ENCODE measurements at places on chromosomes 5 and 9. TPM values are rescaled to one million over a fixed set of nuclear protein-coding genes. Genes with fewer than 3 reads are reported as not detected.
A peak's percentile ranks its signal among the peaks of the same experiment; 100 is the strongest.

HEMGN gene
- 0.30 TPM for total RNA-seq

CDX1 gene
- total RNA-seq = not detected

CTXN3 gene
- total RNA-seq = not detected

PTPRD gene
- not detected for total RNA-seq

GALNT12 gene
- 11.5 TPM for total RNA-seq

GLRA1 gene
- total RNA-seq = not detected

HRH2 gene
- total RNA-seq = 3.4 TPM

BTNL3 gene
- total RNA-seq = not detected

PTGER4 gene
- 352 TPM for total RNA-seq

ELAVL2 gene
- total RNA-seq = not detected

TPM2 gene
- 63.5 TPM for total RNA-seq

DNA sequence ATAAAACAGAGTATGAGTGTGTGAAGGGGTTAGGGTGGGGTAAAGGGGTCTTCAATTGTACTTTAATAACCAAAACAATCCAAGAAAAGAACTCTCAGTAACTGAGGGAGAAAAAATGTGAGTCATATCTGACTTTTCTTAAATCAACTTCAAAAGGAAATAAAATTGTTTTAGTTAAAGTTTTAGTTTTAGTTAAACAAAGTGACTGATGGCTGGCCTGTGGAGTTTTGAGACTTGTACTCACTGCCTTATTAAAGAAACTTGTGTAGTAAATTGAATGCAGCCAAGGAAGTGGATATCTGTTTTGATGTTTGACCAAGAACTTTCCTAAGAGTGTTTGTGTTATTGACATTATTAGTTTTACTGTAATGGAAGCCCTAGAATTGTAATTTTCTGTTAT lies 2032.6 kb downstream of the MAT2B start:
- no peak for DNase-seq

DNA sequence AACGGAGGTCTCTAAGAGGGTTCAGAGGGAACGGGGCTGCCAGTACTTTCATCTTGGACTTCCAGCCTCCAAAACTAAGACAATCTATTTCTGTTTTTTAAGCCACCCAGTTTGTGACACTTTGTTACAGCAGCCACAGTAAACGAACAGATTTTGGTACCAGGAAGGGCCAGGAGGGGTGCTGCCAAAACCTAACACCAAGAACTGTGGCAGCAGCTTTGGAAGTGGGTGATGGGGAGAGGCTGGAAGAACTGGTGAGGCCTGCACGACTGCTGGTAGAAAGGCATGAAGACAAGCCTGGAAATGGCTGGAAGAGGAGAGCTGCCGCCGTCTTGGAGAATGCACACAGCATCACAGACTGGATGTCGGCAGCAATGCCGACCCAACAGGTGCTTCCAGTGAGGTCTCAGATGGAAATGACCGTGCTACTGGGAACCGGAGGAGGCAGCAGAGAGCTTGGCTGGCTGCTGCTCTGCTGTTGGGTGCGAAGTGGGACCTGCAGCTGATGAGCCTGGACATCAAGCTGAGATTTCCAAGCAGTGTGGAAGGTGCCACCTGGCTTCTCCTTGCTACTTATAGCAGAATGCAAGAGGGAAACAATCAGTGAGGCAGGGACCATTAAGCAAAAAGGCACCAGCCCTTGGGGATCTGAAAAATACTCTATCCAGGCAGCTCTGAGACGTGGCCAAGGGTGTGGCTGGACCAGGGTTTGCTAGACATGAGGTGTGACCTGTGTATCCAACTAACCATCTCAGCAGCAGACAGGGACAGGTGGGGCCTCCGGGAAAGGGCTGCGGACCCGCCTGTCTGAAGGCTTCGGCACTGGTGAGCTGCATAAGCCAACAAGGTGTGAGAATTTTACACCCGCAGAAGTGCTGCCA lies 4.7 kb upstream of the TMEM210 start:
- DNase-seq = no peak

DNA sequence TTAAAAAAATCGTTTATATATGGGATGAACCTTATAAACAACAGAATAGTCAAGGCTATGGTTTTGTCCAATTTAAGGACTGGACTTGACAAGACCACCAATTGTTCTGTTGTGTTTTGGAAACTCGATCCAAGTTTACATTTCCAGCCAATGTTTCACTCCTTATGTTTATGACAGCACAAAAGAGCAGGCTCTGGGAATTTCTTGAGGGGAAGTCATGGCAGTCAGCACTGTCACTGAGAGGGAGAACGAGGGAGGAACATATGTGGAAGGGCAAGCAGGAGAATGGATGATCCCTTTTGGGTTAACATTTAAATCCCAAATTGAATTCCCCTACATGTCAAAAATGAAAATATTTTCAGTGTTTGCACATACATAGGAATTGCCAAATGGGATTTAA lies 292.5 kb downstream of the MARCHF11 start:
- no peak for DNase-seq

- no peak for DNase-seq
Observed at GRCh38 chr5:116360008-116360853, 214.4 kb downstream of the SEMA6A start.

GRCh38 chr9:27766073-27766835 lies 193.0 kb upstream of the C9orf72 start:
- DNase-seq = no peak

DNA sequence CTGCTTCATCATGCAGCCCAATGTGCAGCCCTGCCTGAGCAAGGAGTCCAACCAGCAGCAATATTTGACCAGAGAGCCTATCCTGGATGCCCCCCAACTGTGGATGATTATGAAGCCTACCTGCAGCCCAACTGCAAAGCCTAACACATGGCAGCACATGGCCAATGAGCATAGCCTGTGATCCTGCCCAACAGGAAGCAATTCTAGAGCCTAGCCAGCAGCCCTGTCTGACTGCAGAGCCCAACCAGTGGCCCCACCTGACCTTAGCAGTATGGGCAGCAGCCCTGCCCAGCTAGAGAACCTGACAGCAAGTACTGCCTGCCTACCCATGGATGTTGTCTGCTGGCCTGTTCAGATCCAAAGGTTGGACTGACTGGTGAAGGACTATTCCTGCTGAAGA lies 97.3 kb upstream of the SH3GL2 start:
- no peak for DNase-seq

GRCh38 chr9:118578467-118578866 lies 790.8 kb downstream of the BRINP1 start:
- DNase-seq = no peak

GRCh38 chr9:134503301-134504105 lies 138.1 kb upstream of the COL5A1 start:
- no peak for DNase-seq

DNA sequence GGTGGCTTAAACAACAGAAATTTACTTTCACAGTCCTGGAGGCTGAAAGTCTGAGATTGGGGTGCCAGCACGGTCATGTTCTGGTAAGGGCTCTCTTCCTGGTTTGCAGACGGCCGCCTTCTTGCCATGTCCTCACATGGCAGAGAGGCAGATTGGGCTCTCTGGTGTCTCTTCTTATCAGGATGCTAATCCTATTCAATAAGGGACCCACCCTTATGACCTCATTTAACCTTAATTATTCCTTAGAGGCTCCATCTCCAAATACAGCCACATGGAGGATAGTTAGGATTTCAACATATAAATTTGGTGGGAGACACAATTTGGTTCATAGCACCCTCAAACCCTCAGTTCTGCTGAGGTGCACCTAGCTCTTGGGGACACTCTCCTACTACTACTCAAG lies 180.4 kb downstream of the DAB2IP start:
- no peak for DNase-seq

DNA sequence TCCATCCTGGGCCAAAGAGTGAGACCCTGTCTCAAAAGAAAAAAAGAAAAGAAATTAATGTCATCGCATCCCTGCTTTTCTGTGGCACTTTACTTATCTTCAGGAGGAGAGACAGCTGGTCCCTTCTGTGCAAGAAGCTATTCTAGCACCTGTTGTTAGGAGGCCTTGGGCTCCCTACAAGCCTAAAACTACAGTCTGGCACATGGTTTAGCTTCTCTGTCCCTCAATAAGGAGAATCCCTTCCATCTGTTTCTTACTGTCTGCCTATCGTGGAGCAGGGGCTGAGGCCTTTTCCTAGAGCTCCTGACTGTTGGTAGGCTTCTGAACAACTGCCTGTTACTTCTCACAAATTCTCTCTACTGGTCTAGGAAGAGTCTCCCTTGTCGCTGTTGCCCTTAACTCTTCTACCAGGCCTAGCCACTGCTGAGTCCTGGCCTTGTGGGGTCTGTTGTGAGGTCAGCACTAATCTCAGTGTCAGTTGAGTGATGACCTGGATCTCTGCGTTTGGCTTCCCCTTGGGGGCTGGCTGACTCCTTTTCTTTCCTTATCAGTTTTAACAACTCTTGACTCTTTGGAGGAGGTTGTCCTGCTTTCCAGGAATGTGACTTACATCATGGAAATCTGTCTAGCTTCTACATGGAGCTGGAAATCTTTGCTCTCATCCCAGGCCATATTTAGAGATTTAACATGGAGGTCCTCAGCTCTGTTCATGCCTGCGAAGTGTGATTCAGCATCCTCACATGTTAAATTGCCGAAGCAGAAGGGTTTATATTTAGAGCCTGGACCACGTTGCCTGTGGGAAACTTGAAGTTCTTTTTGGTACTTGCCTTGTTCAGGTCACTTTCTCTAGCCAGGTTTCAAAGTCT lies 5.7 kb upstream of the GARNL3 start:
- DNase-seq = no peak

GRCh38 chr9:131791542-131792254 lies 51.8 kb upstream of the RAPGEF1 start:
- DNase-seq = no peak

DNA sequence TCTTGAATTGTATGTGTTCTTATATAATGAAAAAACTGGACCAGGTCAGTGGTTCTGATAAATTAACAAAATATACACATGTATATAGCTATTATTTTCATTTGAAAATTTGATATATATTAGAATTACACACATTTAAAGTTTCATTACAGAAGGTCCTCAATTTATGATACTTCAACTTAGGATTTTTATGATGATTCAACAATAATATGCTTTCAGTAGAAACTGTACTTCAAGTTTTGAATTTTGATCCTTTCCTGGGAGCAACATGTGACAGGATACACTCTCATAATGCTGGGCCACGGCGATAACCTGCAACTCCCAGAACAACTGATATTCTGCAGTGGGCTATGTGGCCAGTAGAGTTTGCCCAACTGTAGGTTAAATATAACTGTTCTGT lies 344.7 kb downstream of the TAF11L14 start:
- no peak for DNase-seq

- DNase-seq = no peak
Observed at GRCh38 chr5:36607114-36607571, 737 bp downstream of the SLC1A3 start.

DNA sequence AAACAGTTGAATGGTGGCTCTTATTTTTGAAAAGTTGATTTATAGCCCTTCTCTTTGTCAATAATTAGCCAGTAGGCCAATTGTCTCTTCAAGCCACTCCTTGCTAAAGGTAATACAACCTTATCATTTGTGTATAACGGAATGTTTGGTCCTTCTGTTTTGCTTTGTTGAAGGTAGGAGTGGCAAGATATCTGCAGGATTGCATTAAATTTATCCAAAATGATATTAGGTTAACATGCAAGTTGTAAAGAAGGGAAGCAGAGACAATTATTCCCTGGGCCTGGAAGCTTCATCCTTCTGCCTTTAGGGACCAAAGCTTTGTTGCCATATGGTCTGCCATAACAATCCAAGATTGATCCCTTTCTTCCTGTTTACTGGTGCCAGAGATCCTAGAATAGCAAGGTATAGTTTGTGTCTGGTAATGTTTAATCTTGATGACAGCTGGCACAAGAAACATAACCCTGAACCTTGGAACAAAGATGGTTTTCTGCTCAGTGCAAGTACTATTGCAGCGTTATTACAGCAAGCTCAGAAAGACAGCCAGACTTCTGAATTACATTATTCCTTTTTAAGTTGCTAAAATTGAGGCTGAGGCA lies 15.5 kb upstream of the FSD1L start:
- DNase-seq = no peak

- no peak for DNase-seq
Observed at GRCh38 chr5:108670591-108671289, 77.0 kb upstream of the FER start.

DNA sequence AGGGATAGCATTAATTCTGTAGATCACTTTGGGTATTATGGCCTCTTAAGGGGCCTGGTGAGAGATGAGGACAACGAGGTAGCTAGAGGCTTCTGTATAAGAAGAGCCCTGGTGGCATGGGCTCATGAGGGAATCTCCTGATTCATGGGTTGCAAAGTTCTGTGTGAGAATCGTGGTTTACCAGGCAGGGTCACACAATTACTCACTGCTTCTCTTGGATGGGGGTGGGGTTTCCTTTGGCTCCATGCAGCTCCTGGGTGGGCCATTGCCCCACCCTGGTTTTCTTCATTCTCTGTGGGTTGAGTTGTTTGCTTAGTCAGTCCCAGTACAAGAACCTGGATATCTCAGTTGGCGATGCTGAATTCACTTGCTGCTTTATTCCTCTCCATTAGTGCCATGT lies 30.9 kb upstream of the TNFSF15 start:
- DNase-seq = no peak

GRCh38 chr9:115522912-115523311 lies 405.0 kb upstream of the TNC start:
- no peak for DNase-seq

GRCh38 chr5:141646026-141646425 lies 5.2 kb downstream of the FCHSD1 start:
- no peak for DNase-seq

DNA sequence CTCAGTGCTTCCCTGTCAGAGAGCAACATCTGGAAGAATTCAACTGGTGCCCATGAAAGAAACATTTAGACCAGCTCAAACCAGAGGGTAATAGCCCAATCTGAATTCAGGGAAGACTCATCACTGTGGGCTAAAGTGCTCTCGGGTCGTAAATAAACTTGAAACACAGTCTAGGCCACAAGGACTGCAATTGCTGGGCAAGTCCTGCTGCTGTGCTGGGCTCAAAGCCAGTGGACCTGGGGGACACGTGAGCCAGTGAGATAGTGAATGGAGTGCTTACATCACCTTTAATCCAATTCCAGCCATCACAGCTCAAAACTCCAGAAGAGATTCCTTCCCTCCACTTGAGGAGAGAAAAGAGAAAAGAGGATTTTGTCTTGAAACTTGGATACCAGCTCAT lies 78.1 kb upstream of the DAP start:
- DNase-seq = no peak

DNA sequence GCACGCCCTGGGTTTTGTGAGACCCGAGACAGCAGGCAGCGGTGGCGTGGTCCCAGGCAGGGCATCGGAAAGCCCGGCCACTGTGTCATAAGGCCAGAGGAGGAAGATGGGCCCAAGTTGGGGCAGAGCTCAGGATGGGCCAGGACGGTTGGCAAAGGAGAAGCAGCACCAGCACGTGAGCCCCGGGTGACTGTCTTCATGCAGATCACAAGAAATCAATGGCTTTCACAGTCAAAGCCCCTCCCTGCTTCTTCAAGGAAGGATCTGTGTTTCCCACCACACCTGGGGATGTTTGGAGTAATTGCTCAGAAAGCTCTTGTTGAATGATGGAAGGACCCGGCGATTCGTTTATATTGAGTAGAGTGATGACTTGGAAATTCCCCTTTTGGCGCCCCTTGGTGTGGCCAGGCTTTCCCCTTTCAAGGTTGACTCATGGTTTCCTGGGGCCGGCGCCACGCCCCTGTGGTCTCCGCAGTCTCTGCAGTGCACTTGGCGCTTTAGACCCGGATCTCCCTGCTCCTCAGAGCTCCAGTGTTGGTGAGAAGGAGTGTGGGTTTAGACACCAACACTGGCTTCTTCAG lies 52.1 kb downstream of the IL31RA start:
- DNase-seq = peak; percentile 44
